ENCODE measurements at places on chromosomes 11 and 22.

DNA sequence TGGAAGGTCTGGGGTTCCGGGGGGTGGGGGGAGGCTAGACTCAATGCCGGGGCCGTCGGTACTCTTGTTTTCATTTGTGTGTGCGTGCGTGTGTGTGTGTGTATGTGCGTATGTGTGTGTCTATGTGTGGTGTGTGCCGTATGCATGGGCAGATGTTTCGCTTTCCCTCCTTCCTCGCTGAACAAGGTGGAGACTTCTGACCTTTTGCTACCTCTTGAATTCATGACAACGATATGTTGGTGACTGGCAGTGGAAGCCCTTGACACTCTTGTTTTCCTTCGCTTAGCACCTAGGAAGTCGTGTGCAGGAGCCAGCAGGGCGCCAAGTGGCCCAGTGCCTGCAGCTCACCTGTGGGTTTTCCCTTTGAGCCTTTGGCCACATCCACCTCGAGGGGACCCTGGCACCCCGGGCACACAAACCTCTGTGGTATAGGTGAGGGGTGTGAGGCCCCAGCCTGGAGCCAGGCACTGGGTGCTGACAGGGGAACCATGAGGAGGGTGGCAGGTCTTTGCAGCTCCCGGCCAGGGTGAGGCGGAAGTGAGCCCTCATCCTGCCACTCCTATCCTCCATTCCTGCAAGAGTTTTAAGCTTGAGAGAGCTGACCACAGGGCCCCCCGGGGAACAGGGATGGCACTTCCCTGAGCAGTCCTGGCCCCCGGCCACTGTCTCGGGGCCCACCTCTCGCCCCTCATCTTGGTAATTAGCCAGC lies 19.3 kb upstream of the TMEM191C start:
- DNase-seq, result no peak

DNA sequence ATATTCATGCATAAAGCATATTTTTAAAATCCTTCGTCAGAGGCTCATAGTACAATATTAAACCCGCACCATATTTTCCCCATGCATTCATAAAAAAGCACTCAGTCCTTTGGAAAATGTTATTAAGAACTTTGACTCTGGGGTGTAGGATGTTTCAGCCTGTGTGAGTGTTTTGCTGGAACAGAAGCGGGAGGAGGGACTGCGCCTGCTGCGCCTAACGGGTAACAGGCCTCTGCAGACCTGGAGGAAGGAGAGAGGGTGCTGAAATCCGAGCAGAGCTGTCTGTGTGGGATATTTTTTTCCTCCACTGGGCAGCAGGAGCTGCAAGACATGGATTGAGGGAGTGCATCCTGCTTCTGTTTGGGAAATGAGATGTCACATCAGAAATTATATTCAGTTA lies 483.0 kb downstream of the BRD1 start:
- no peak for DNase-seq

DNA sequence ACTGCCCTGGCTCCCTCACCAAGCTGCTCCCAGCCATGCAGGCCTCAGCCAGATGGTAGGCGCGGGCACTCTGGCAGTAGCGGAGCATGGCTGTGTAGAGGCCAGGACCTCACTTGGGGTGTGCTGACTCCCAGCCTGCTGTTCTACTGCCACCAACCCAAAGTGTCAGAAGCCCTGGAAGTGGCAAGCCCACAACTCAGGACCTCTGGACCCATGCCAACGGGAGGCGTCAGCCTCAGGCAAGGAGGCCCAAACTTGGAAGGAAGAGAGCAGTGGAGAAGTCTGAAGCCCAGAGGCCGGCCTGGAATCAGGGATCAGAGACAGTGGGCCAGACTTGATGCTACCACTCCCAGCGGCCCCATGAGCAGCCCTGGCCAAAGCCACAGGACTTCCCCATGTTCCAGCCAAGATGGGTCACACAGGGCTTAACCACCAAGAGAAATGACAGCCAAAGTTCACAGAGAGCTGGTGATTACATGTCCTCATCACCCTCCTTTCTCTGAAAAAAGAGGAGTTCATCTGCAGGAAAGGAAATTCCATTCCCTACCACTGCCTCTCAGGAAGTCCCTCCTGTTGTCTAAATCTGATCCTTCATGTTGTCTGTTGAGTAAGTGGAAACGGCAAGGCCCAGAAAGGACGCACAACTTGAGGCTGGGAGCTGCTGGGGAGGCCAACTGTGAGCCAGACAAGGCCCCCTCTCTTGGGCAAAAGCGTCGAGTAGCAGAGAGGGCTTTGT lies 4.4 kb downstream of the ARRB1 start:
- no peak for DNase-seq

GRCh38 chr11:7640816-7641215 lies 32.5 kb downstream of the CYB5R2 start:
- no peak for DNase-seq

GRCh38 chr11:123429913-123430720 lies at the start of gene GRAMD1B:
TSS of gene GRAMD1B (plus strand) at chr11:123430269. CDS start at chr11:123430793, 524 bp downstream.
- peak; percentile 57 for DNase-seq

- DNase-seq, result no peak
These were observed 102.1 kb upstream of the APOA1 start for GRCh38 chr11:116939499-116939898.

- DNase-seq, result no peak
These were observed 1234.7 kb downstream of the TBC1D22A start for GRCh38 chr22:47997052-47997590.

DNA sequence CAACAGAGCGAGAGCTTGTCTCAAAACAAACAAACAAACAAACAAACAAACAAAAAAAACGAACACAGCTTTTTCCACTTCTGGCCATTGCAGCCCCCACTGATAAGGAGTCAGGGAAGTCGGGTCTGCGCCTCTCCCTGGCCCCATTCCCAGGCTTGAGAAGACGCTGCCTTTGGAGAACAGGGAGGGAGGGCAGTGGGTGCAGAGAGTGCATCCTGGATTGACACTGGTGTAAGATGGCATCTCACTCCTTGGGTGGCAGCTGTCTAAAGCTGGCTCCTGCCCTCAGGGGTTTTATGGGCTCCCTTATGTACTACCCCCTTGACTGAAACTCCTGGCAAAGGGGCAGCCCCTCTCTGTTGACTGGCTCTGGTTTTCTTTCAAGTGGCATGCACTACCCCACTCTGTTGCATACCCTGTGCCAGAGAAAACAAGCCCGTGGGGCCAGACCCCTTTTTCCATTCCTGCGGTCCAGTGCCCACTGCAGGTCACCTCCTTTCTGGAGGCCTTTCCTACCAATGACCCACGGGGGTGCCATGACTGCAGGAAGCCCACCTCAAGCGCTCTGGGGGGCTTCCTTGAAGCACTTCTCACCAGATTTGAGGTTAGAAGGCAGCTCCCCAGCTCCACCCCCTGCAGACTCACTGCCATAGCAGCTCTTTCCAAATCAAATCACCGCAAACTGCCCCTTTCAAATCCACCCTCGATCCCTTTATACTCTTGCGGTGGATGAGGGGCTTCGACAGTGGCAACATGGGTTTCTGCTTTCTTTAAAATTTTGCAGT lies 12.7 kb downstream of the DRAP1 start:
- no peak for DNase-seq

DNA sequence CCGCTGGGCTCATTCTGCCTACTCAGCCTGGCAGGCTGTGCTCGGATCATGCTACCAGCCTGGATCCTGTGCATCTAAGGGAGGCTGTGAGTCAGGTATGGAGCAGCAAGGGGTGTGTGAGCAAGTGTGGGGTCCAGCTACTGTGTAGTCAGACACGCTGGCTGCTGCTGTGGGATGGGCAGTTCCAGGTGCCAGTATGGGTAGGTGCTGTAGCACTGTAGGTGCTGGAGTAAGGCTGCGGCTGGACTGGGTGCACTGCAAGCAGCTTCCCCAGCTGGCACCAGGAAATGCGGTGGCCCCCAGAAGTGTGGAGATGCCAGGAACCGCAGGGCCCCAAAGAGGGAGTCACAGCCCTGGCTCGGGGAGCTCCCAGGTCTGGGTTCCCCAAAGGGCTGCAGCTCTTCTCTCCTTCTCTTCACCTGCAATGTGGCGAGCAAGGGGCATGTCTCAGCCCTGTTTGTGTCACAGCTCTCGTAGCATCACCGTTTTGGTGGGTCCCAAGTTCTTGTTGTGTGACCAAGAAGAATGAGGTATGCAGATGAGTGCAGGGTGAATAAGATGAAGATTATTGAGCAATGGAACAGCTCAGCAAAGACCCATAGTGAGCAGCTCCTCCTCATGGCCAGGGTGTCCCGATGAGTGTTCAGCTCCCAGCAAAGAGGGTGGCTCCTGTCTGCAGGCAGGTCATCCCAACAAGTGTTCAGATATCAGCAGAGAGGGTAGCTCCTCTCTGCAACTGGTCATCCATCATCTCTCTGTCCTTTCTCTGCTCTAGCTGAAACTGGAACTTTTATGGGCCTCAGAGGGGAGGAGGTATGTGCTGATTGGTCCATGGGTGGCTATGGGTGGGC lies 462.9 kb downstream of the TBC1D22A start:
- no peak for DNase-seq

- DNase-seq, result no peak
These were observed 193.0 kb downstream of the MAML2 start for GRCh38 chr11:96149743-96150555.

- no peak for DNase-seq
These were observed 5.9 kb upstream of the RNH1 start for GRCh38 chr11:512761-513595.

DNA sequence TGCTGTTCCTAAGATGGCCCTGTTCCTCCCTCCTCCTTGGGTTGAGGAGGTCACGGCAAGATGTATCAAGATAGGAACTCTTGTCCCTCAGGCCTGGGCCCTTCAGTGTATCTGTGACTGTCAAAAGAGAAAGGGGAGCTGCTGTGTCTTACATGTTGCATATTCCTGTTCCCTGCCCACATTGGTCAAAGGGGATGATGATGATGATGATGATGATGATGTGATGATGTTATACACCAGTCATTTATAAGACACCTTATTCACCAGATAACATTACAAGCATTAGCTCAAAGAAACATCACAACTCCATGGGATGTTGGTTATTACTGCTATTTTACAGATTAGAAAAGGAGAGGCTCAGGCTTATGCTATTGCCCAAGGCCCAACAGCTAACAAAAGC lies 13.7 kb downstream of the FXYD6 start:
- no peak for DNase-seq

GRCh38 chr22:17974087-17974486 lies 50.3 kb downstream of the MICAL3 start:
- DNase-seq, result no peak

- DNase-seq, result no peak
These were observed 1.0 kb downstream of the ZBTB16 start for GRCh38 chr11:114060392-114061047.

GRCh38 chr11:126105022-126105747 lies 42.5 kb upstream of the CDON start:
- no peak for DNase-seq

GRCh38 chr22:47808886-47809620 lies 1046.6 kb downstream of the TBC1D22A start:
- DNase-seq, result no peak

DNA sequence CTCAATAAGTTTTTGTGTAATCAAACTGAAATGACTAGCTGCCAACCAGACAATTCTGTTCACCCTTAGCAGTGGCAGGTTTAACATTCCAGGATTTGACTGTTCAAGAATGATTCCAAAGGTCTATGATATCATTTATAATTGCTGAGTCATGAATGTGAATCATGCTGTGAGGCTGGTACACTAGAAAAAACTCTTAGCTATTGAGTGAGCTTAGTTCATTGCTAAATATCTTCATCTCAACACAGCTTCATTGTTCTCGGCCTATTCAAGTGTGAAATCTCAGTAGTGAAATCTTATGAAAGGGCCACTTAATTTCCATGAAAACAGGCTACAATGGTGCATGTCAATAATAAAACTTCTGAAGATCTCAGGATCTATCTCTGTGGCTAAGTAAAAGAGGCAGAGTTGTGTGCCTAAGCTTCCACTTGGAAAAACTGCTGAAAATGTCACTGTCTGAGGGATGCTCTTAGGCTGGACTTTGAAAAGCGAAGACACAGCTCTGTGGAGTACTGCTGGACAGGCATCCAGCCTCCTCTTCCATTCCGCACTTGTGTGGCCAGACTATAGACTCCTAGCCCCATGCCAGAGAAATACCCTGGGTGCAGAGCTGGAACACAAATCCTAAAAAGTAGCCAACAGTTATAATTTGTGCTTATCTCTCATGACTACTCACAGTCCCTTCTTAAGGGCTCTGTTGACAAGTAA lies 12.8 kb downstream of the AQP11 start:
- DNase-seq, result no peak

- DNase-seq, result no peak
These were observed 15.0 kb downstream of the PRDM11 start for GRCh38 chr11:45161252-45162063.

GRCh38 chr22:20951932-20952380 lies 15.1 kb upstream of the AIFM3 start:
- DNase-seq, result no peak

DNA sequence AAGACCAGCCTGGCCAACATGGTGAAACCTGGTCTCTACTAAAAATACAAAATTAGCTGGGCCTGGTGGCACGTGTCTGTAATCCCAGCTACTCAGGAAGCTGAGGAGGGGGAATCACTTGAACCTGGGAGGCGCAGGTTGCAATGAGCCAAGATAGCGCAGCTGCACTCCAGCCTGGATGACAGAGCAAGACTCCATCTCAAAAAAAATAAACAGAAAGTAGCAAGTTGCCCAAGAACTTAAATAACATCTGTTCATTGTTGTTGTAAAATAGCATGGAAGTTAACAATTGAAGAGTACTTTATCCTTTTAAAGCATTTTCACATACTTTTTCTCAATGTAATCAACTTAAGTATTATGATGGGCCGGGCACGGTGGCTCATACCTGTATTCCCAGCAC lies 5.7 kb downstream of the AMBRA1 start:
- no peak for DNase-seq

GRCh38 chr11:3001496-3001895 lies 9.4 kb upstream of the NAP1L4 start:
- DNase-seq, result no peak

GRCh38 chr11:31922450-31922849 lies 111.3 kb upstream of the PAX6 start:
- no peak for DNase-seq

GRCh38 chr11:44120169-44120568 lies 24.7 kb downstream of the EXT2 start:
- no peak for DNase-seq

DNA sequence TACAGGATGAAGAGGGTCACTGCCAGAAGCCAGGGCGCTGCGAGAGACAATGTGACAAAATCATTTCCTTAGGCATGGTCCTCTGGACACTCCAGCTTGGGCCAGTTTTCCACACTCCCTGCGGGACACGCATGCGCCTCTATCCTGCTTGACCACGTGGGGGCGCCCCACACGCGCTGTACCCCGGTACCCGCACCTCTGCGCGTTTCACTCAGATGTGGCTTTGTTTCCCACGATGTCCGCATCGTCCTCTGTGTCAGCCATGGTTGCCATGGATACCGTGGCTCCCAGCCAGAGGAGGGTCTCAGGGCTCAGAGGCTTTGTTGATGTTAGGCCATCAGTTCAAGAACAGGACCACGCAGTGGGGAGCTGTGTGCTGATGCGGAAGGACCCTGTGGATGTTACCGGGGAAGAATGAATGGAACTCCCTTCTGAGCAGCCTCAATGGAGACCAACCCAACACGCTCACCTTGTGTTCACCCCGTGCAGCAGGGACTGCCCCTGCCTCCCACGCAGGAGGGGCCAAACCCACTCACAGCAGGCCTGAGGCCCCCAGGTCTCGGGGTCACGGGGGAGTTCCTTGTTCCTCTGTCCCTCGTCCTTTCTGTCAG lies 101.1 kb upstream of the SLC22A12 start:
- peak; percentile 5 for DNase-seq
